IPS DF 6.9 (cell line): ENCODE measurements at places on chromosomes 2 and 18.

- DNase-seq: no peak
Measured at GRCh38 chr2:7927691-7928090, 754.2 kb upstream of the ID2 start.

GRCh38 chr2:189555232-189555631, 25.4 kb downstream of the SLC40A1 start:
- DNase-seq: no peak

GRCh38 chr2:38554973-38555595, 47.6 kb downstream of the HNRNPLL start:
- no peak for DNase-seq

GRCh38 chr2:9844036-9844483, 786 bp downstream of the TAF1B start:
- no peak for DNase-seq

GRCh38 chr18:48727681-48728080, 188.8 kb downstream of the CTIF start:
- DNase-seq: no peak

DNA sequence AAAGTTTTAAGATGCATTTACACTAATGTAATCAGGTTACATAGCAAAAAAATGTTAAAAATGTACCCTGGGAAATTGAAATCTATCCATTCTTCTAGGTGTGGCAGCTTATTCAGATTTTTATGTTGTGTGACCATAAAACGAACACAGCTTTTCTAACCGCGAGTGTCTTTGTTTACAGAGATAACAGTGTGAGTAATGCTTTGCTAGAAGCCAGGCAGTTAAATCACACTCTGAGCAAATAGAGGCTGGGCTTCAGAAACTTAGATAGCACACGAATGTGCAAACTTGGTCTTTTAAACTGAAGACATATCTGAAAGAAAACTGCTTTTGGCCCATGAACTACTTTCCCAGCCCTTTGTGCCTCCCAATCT, 116.1 kb downstream of the SPTBN1 start:
- DNase-seq: no peak

DNA sequence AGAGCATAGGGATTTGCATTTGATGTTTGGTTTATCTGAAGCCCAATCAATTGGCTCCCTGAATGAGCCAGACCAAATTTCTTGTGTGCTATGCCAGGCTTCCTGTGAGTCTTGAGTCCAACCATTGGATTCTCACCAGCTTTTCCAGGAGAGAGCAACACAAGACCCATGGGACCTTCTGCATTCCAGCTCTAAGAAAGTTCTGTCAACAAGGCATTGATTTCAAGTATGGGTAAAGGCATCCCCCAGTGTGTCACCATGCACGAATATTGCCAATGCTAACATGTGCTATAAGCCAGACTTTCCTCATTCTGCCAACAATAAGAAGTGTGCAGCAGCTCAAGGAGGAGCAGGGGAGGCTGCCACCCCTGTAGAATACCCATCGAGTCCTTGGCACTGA, 266.6 kb downstream of the ETAA1 start:
- DNase-seq: no peak

- no peak for DNase-seq
Measured at GRCh38 chr2:15010346-15010745, 377.8 kb downstream of the LRATD1 start.

DNA sequence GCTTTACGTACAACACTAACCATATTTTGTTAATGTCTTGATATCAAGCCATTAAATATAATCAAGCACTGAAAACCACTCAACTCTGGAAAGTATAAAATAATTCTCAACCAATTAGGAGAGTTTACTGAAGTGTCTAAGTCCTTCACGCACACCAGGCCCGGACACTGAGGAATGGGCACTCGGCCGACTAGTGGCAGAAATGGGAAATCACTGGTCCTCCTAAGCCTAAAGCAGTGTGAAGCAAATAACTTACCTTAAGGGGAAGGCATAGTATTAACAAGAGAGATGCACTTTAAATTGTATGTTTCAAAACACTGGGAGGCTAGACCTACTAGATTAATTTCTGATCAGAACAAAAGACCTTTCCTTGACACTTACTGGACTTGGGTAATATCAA, 45.7 kb downstream of the FAM210A start:
- peak; percentile 16 for DNase-seq

DNA sequence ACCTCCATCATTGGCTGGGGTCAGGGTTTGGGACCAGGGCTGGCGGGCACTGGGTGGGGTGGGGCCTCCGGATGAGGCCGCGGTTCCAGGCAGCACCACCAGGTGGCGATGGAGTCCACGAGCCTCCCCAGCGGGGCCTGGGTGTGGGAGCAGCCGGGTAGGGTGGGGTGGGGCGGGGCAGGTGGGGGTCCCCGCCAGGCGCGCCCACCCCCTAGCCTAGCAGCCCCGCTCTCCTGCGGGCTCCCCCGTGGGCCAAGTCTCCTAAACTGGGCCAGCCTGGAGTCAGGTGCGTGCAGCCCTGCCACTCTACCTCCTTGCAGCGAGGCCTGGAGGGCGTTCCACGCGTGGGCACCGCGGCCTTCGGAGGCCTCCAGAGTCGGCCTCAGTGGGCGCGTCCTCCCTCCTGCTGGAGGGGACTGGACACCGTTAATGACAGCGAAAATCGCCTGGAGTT, 187.5 kb downstream of the TWIST2 start:
- no peak for DNase-seq

DNA sequence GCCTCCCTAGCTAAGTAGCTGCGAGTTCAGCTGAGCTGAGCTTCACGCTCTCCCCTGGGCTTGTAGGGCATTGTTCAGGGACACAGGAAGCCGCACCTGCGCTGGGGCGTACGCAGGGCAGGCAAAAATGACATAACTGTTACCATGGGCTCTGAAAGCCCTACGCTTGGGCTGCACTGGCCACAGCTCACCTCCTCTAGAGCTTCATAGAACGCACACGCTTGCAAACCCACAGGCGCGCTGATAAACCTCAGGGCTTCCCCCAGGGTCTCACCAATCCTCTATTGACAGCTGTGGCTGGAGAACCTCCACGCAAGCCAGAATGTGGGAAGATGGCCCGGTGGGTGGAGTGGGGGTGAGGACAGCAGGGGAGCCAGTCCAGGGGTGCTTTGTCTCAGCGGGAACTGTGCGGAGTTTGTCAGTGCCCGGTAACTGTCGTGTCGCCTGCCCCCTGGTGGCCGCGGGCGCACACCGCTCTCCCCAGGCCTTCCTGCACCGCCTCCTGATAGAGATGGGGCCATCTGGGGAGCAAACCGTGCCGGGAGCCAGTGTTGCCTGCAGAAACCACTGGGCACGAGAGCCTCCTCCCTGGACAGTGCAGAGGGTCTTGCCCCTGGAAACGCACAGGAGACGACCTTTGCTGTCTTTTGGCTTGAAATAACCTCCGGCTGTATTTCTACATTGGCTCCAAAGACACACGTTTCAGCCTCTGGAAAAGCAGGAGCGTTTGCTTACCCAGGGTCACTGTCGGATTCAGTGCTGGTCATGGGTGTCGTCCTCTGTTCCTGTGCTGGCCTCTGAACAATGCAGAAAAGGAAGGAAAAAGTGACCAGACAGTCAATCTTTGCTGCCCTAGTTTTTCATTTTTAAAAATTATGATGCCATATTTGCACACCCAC, 17.0 kb upstream of the CIDEA start:
- DNase-seq: no peak

- no peak for DNase-seq
Measured at GRCh38 chr2:15893689-15894480, 46.5 kb upstream of the MYCN start.

- DNase-seq: no peak
Measured at GRCh38 chr2:219520079-219520478, 5.8 kb downstream of the ASIC4 start.

GRCh38 chr2:7795778-7796563, 878.8 kb downstream of the RNF144A start:
- DNase-seq: no peak

GRCh38 chr18:7803956-7804469, 236.9 kb downstream of the PTPRM start:
- no peak for DNase-seq

- no peak for DNase-seq
Measured at GRCh38 chr2:2243666-2244065, 87.4 kb downstream of the MYT1L start.

GRCh38 chr18:6396276-6396675, 18.4 kb downstream of the L3MBTL4 start:
- DNase-seq: no peak

DNA sequence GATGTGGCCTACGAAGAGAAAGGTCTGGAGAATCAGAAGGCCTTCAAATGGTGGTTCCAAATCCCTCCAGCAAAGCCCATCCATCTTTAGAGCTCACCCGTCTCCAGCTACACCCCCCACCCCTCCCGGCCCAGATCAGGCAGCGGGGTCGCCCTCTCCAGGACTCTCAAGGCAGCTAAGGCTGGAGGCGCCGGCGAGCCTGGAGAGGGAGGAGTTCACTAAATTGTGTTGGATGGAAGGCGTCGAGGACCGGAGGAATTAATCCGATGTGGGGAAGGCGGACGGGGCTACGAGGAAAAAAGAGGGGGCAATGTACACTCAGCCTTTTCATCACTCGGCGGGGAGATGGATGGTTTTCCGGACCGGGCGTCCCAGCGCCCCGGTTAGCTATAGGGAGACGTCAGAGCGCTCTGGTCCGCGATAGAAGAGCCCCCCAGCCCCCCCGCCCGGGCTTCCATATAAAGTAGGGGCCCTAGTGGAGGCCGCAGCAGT, at the start of gene GRP:
GRP (plus strand) TSS at position 487 of the 492 bp plus-strand sequence. CDS start 108 bp downstream, outside the sequence.
- DNase-seq: no peak

DNA sequence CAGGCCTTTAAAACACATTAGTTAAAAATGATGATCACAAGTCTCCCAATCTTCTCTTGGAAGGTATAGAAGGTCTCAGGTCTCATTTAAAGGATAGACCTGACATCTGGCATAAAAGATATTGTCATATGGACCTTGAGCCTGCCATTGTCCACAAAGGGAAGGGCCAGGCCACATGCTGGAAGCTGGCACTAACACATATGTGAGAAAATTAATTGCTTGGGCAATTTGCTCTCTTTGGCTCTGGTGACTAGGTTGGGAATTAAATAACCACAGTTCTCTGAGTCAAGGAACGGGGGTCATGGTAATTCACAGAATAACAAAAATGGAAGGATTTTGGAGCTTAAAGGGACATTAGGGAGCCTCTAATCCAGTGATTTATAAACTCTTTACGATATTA, 727.3 kb downstream of the BCL11A start:
- no peak for DNase-seq

DNA sequence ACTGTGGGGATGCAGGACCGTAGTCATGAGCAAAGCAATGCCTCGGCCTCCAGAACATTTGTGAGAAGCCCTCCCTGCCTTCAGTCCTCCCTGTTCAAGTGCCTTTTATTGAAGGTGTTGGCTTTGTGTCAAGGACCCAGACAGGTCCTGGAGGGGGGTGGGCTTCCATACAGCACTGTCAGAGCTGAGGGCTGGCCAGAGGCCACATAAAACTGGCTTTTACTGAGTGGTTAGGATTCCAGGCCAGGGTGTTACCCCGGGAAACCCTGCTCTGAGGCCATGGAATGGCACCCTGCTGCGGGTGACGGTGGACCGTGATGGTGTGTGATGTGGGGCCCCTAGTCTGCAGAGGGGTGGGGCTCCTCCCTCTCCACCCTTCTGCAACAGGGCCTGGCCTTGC, 41.6 kb downstream of the TOGARAM2 start:
- no peak for DNase-seq

DNA sequence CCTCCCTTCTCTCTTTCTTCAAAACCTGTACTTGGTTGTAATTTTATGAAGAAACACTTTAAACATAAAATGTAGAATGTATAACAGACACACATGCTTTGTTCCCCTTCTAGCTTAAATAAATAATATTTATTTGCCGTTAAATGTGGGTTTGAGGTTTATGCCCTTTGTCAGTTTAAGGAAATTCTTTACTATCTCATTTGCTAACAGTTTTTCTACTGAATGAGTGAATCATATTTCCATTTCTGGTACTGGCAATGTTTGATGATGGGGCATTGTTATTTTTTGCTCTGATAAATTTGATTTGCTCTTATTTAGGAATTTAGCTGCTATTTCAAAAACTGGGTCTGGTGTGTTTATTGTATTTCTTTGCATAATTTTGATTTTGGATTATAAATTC, 555.6 kb downstream of the CCDC85A start:
- DNase-seq: no peak

DNA sequence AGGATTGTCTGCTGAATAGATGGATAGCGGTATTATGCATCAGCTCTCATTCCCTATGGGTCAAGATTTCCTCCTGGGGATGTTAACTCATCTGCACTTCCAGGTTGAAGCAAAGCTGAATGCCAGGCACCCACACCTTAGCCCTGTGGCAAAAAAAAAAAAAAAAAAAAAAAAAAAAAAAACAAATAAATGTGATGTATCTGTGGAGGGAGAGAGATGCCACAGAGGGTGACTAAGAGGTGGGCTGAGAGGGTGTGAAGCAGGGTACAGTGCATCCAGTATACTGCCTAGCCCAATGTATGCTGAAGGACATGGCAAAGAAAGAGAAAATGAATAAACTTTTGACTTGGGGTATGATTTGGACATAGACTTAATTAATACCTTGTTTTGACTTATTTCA, 91.4 kb downstream of the COPS8 start:
- no peak for DNase-seq

GRCh38 chr18:23998820-23999219, 15.7 kb upstream of the TTC39C start:
- no peak for DNase-seq
